Amniotic epithelial cell (primary cell): ENCODE measurements at places on chromosomes 11 and 22.

GRCh38 chr22:44462246-44463010 is 35.6 kb downstream of the RTL6 start:
- no peak for DNase-seq

GRCh38 chr22:47144076-47144765 is 381.8 kb downstream of the TBC1D22A start:
- DNase-seq, result no peak

DNA sequence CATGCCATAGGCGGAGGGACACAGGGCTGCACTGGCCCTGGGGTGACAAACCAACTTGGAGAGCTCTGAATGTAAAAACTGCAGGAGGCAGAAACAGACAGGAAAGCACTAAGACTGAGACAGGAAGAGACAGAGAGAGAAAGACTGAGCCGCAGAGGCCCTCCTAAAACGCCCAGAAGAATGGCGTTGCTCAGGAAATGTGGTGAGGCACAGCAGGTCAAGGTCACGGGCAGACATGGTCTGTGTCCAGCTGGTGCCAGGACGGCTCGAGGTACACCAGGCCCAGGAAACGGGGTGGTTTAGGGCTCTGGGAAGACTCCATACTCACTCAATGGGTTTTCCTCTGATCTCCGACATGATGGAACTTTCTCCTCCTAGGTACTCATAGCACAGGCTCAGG is 29.1 kb downstream of the MAFF start:
- DNase-seq, result no peak

- no peak for DNase-seq
These were observed 49.9 kb upstream of the GRK3 start for GRCh38 chr22:25514436-25515180.

GRCh38 chr11:19460718-19461405 is 220.1 kb upstream of the E2F8 start:
- no peak for DNase-seq

DNA sequence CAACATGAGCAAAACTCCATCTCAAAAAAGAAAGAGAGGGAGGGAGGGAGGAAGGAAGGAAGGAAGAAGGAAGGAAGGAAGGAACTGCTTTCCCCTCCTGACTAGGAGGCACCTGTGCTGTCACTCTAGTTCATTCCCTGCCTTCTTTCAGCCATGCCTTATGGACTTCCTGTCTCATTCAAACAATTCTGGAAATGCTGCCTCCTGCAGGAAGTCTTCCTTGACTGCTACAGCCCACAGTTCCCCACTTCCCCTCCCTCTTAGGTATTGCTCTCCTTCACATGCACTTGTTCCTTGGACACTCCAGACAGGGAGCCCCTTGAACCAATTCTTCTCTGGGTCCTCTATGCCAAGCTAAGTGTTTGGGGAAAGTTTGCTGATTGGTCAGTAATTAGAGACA is 31.6 kb upstream of the WNT11 start:
- peak; percentile 22 for DNase-seq

- no peak for DNase-seq
These were observed 58.2 kb upstream of the B3GAT1 start for GRCh38 chr11:134470238-134470637.

DNA sequence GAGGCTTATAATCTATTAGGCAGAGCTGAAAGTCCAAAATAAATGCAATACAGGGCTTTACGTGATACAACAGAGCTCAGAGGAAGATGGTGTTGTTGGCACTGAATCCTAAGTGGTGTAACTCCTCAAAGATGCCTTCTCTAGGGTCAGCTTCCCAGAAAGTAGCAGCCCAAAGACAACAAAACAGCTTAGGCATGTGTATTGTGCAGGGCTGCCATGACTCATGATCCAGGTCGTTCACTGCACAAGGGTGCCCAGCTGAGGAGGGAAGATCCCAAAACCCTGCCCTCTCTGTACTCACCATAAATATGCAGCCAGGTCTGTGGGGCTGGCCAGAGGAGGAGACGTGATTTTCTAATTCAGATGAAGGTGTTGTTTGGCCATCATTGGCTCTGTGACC is 59.4 kb upstream of the NNMT start:
- DNase-seq, result peak; percentile 73
